ENCODE measurements at places on chromosomes 3 and 15.

DNA sequence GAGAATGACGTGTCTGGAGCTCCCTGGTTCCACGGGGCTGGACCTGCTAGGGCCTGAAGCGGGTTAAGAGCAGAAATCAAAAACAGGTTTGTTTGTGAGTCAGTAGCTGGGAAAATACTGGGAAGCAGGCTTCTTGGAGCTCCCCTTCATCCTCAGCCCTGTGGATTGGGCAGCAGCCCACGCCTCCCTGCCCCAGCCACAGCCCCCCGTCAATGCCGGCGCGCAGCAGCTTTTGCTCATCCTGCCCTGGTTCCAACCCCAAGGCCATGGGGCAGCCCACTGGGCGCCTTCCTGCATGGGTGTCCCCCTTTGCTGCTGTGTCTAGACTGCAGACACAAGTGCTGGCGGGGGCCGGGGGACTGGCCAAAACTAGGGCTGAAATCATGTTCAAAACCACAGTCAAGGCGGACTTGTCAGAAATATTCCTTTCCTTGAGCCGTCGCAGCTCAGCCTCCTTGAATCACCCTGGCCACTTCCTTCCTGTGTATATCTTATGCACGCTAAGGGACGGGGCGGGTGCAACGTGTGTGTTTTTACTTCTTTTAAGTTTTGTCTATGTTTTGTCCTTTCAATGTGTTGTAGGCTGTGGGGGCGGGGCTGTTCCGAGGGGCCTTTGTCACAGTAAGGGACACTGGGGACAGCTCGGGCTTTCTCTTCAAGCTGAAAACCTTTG lies 108.1 kb downstream of the KLF13 start:
- DNase-seq: peak; percentile 88

DNA sequence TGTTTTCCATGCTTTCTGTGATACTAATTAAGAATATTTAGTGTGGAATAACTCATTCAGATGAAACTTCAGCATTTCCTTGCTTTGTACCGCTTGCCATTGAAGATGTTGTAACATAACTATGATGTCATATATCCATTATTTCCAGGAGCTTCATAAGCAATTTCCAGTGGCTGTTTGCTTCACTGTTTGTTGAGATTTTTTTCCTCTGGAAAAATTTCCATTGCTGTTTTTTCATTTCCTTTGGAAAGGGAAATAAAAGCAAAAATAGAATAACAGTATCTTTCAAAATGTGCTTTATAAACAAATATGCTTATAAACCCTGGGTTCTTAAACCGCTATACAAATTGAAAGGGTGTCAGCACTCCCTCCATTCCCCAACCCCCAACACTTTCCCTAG lies 319.6 kb upstream of the SEMA6D start:
- DNase-seq: no peak

DNA sequence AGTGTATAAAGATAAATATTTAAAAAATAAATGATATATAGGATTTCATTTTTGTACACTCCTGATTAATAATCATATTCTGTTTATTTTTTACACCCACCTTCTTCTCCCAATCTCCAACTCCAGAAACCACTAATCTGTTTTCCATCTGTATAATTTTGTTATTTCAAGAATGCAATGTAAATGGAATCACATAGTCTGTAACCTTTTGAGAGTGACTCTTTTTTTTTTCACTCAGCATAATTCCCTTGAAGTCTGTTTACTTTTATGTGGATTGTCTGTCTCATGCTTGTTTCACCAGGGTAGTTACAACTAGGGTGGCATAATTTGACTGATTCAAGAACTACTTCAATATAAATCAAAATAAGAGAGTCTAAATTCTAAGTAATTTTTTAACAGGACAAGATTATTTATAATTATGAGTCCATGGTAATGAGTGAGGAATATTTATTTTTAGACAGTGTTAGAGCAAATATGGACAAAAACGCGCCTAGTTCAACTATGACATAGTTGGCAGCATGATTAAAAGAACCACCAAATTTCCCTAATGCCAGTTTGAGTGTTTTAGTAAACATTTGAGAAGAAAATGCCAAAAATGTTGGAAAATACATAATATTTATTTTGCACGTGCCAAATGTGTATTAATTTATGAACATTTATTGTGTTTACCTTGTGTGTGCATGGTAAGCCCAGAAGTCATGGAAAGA lies 19.4 kb upstream of the MFSD1 start:
- DNase-seq: no peak

- no peak for DNase-seq
Measured at GRCh38 chr15:83092309-83092976, 15.0 kb upstream of the TM6SF1 start.

DNA sequence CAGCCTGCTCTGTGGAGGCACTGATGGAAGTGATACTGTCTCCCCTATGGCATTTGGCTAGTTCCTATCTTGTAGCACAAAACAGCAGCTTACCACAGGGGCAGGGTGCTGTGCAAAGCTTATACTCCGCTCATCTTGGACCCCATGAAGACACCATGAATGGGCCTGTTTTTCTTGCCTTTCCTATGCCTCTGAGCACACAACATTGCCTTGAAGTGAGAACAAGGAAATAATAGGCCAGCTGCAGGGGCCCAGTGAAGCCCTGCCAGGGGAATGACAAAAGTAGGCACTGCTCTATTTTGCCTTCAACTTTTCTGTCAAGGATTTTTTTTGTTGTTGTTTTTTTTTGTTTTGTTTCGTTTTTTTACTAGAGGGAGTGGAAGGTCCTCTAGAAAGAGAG lies 110.3 kb downstream of the PDE8A start:
- no peak for DNase-seq

DNA sequence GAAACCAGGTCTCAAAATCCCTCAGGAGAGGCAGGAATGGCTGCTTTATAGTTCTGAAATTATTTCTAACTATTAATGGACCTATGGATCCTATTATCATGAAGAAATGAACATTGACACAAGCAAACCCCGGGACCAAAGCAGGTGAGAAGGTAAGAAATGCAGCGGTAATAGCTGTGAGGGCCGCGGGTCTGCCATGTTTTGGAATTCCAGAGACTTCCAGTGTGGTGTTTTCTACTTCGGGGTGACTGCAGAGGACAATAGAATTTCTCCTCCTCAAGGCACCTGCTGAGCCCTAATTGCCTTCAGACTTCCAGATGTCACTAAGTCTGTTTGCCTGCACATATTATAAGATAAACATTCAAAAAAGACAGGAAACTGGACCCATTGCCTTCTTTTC lies 437.4 kb downstream of the GABRG3 start:
- DNase-seq: no peak

DNA sequence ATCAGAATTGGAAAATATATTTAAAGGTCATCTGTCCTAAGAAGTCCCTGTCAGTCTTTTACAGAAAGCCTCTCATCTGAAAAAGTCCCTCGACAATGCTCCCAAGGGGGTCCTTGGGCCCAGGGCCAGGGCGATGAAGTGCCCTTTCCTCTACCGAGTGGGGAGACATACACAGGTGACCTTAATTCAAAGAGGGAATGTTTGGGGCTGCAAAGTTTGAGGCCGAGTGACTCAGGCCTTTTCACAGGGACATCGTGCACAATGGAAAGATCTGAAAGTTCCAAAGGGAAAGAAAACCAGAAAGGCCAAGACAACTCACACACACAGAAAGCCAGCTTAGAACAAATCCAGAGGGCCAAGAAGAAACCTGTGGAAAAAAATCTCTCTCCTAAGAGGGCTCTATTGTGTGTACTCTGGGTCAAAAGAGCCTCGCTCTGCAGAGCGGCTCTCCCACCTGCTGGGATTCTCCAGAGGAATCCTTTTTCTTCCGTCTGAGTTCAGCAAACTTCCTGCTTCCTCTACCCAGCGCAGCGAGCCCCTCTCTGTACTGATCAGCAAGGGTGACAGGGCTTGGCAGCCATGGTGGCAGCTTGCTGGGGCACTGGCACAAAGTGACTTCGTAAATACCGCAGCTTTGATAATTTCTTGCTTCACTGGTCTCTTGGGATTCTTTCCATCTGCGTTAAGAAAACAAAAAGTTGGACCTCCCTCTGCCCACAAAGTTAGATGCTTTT lies 259.1 kb downstream of the OPA1 start:
- DNase-seq: no peak

DNA sequence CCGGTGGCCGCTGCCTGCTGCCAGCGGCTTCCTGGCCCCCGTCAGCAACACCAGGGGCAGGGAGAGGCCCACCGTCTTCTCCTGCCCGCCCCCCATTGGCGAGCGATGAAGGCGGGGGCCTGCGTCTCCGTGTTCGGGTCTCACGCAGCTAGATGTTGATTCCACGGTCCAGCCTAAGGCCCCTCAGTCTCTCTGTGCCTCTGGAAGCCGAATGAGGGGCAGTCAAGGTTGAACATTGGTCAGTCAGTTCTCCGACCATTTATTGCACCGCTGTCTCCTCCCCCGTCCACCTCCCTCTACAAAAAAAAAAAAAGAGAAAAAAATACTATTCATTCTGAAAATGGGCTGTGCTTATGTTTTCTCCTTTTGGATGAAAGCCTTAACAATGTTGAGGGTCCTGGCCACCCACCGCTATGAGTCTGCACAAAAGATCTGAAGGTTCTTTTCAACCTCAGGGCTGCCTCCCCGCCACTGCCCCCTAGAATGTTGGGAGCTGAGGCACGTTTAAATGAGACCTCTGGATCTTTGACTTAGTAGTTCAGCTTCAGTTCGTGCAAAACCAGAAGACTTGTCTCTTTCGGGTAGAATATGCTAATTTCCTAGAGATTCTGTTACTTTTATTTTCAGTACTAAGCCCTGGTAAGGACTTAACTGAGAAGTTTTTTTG lies 736 bp downstream of the IREB2 start:
- peak; percentile 60 for DNase-seq

- no peak for DNase-seq
Measured at GRCh38 chr15:96767703-96768434, 437.4 kb downstream of the NR2F2 start.
